Activated naive CD8-positive, alpha-beta T cell treated with anti-CD3 and anti-CD28 coated beads for 36 hours (primary cell): ENCODE measurements at places on chromosomes 1 and 21. TPM values are rescaled to one million over a fixed set of nuclear protein-coding genes. Genes with fewer than 3 reads are reported as not detected.

DNA sequence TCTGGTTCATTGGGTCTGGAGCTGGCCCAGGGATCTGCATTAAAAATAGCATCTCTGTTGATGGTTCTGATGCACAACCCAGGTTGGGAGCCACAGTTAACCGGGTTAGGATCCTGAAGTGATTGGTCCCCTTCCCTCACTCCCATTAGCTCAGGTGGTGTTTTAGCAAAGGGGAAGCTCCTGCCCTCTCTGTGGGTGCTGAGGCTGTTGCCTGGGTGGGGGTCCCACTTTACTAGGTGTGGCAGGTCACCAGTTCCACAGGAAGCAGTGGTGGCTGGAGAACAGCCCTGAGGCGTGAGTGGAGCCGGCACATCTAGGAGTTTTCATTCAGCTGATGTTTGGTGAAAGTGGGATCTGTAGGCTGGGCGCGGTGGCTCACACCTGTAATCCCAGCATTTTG lies 86.5 kb downstream of the MAN1C1 start:
- no peak for DNase-seq

KCNE2 gene
- not detected for total RNA-seq

DNA sequence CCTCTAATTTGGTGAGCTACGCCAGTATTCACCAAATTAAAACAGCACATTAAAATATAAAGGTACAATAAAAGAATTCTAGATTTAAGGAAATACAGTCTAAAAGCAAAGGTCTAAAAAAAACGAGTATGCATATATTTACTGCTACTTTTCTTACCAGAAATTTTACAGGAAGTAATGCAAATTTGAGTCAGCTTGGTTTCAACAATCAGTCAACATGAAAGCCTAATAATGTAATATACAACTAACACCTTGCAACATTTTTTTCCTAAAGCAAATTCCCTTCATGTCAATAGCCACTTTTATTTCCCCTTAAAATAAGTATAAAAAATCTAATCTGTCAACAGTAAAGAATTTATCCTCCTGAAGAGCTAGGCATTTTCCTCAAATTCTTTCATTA lies 11.9 kb downstream of the PTP4A2 start:
- no peak for DNase-seq

KDF1 gene
- 0.60 TPM for total RNA-seq

- peak; percentile 83 for DNase-seq
Measured at GRCh38 chr1:31815752-31816500, at the start of gene SPOCD1. Gene SPOCD1, minus strand, starts transcription at chr1:31816022. Its CDS starts 689 bp downstream, at chr1:31815333.

LIN28A gene
- total RNA-seq = not detected

- no peak for DNase-seq
Measured at GRCh38 chr1:77415579-77415978, 133.8 kb downstream of the AK5 start.

GRCh38 chr21:15455819-15456462 lies 273.8 kb upstream of the USP25 start:
- DNase-seq = no peak
